ENCODE measurements at places on chromosomes 5 and 9.

GRCh38 chr9:107922260-107922659, 432.7 kb upstream of the KLF4 start:
- no peak for DNase-seq

DNA sequence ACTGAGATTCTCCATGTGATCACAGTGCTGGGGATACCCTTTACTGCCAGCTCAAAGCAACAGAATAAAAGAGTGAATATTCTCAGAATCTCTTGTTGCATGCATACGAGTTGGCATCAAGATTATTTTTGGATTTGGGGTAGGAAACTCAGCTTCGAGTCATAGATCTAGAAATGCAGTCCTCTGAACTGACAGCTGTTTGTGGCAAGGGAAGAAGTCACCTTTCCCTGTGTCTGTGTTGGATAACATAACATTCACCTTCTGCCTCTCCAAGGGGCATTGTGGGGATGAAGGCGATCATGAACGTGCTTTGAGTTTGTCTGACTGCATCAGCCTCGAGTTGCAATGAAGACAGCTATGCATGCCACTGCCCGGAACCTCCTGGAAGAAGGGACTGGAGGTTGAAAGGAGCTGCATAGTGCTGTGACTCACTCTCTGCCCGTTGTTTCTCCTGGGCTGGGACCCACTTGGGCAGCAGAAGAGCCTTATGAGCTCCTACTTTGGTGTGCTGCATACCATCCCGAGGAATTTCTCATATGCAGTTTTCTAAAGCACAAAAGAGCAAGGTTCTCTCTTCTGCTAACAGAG, 231.7 kb downstream of the ARHGAP26 start:
- peak; percentile 54 for DNase-seq

DNA sequence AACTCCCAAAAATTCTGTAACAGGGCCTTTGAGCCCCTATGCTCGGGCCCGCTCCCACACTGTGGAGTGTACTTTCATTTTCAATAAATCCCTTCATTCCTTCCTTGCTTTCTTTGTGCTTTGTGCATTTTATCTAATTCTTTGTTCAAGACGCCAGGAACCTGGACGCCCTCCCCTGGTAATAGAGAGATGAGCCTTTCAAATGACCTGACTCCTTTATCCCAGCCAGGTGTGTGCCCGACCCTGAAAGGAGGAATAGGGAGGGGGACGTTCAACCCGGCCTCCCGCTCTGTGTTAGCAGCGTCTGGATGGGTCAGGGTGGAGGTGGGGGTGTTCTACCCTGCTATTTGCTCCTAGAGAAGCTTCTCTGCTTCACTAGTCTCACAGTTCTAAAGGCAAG, 53.9 kb downstream of the FXN start:
- no peak for DNase-seq

DNA sequence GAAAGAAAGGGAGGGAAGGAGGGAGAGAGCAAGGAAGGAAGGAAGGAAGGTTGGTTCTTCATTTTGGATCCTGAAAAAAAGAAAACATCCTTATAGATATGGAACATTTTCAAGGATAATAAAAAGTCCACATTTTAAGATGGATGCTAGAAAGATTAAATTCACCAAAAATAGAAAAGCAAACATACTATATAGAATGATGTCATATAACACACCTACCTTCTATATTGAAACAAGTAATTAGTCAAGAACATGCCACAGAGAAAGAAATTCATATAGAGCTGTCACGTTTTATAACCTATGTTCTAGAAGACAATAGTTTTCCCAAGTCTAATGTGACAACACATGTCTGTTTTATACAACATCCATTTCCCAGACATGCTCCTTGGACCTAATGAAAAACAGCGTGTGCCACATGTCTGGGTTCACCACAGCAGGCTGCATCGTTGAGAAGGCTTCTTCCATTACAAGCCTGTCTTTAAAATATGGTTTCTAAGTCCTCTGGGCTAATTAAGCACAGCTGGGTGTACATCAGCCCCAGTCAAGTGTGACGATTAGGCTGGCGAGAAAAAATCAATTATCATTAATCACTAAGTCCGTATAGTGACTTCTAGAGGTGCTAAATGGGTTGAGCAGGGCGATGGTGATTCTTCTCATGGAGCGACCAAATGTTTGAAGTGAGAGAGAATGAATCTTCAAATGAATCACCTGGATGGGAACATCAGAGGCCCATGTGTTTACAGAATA, 301.8 kb downstream of the TLE1 start:
- DNase-seq, result no peak

- DNase-seq, result no peak
These were observed 22.7 kb upstream of the ENHO start for GRCh38 chr9:34545497-34545896.

DNA sequence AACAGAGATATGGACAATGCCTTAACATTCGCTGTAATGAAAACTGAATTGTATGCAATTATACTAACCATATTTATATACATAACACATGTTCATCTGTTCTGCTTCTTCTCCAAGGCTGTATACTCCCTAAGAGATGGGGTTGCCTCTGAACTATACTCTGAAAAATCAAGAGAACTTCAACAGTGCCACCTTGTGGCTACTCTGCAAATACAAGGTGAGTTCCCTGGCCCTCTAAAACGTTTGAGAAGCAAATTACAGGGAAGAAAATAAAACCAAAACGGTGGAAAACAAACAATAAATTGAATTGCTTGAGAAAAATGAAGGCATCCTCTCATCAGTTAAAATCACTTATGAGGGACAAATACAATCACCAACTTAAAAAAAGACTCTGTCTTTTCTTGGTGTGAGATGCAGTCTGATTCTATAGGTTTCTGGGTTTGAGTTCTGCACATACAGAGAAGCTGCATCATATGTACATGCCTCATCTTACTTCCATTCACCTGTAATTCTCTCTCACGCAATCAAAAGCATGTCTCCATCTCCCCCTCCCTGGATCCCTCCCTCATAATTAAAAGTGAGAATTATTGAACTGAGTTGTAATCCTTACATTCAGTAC, 98.6 kb downstream of the FBXW11 start:
- peak; percentile 65 for DNase-seq

DNA sequence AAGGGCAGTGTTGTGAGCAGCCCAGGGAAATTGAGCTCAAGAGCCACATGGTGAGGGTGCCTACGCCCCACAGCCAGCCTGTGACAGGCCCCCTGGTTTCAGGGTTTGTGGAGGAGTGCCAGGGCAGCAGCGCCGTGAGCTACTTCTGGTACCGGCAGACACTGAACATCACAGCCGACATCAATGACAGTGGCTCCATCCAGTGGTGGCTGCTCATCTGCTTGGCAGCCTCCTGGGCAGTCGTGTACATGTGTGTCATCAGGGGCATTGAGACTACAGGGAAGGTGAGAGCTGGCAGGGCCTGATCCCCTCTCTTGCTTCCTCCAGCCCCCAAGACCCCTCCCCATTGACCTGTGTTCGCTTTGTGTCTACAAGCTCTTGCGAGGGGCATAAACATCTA, 10.2 kb downstream of the SLC6A18 start:
- no peak for DNase-seq

DNA sequence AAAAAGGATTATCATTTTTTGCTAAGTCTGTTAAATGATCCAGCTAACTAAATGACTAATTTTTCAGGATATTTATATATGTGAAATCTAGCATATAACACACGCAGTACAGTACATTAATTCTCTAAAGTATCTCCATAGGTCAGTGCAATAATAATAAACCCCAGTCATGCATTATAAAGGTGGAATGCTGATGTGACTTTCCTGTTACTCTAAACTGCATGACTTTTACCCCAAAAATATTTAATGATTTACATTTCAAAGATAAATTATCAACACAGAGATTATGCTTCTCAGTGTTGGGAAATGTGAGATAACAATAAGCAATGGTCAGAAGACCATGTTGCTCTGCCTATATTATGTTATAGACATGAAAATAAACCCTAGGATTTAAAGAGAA, 34.1 kb upstream of the PAM start:
- DNase-seq, result no peak

GRCh38 chr5:76485511-76485910, 82.4 kb downstream of the IQGAP2 start:
- no peak for DNase-seq

GRCh38 chr9:108043585-108043984, 554.0 kb upstream of the KLF4 start:
- no peak for DNase-seq

- peak; percentile 86 for DNase-seq
These were observed 130.5 kb downstream of the FBXL17 start for GRCh38 chr5:108251350-108251749.

- no peak for DNase-seq
These were observed 92.2 kb downstream of the DOCK8 start for GRCh38 chr9:306907-307306.

GRCh38 chr9:101915482-101915881, 177.0 kb upstream of the GRIN3A start:
- no peak for DNase-seq

GRCh38 chr9:12777121-12778022, 2.6 kb downstream of the LURAP1L start:
- no peak for DNase-seq
